Stimulated activated CD4-positive, alpha-beta T cell treated with anti-CD3 and anti-CD28 coated beads, Interleukin-12 subunit alpha, Interleukin-12 subunit beta, amount 100 ng/mL, for 48 hours (primary cell): ENCODE measurements at places on chromosomes 7 and 10.

GRCh38 chr7:94509264-94509886 is at the start of gene CASD1:
Gene CASD1 (plus strand): TSS chr7:94509809. CDS start chr7:94510085, 276 bp downstream.
- DNase-seq, result peak; percentile 18

GRCh38 chr7:23545493-23545892 is 13.7 kb upstream of the TRA2A start:
- no peak for DNase-seq

DNA sequence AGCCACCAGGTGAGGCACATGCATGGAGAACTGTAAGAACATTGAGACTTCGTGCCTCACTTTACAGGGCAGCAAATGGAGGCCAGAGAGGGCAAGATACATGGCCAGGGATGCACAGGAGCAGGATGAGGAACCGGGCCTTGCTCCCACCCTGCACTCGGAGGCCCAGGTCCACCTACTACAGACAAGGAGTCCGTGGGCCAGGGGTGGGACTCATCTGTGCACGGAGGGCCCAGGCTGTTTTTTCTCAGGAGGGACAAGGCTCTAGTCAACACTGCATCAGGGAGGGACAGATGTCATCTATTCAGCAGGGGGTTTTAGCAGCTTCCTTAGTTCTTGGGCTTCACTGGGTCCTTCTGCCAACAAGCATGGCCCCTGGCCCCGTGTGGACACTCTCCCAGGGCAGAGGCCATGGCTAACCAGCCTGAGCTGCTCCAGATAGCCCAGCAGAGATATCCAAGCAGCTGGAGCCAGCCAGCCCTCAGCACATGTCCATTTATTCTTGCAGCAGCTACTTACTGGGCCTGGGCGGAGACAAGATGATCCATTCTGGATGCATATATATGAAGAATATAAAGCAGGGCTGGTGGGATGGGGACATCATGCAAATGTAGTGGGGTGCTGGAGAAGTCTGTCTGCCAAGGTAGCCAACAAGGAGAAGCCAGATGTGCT is 134.5 kb upstream of the RET start:
- no peak for DNase-seq

DNA sequence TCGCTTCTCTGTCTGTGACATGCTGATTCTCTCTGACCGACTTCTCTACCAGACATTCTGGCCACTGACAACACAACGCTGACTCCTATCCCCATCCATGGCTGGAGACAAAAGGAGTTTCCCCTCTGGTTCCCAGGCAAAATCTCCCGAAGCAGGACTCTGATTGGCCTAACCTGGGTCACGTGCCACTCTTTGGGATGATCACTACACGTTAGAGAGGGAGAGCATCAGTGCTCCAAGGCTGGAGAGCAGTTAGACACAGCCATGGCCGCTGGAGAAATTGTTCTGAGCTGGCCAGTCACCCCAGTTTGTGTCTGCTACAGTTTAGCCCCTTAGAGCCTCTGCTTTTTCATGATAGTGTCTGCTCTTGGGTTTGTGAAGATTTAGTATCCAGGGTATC is 38.9 kb downstream of the ADAMTS14 start:
- no peak for DNase-seq

GRCh38 chr7:36381056-36381455 is 8.6 kb upstream of the ANLN start:
- no peak for DNase-seq

DNA sequence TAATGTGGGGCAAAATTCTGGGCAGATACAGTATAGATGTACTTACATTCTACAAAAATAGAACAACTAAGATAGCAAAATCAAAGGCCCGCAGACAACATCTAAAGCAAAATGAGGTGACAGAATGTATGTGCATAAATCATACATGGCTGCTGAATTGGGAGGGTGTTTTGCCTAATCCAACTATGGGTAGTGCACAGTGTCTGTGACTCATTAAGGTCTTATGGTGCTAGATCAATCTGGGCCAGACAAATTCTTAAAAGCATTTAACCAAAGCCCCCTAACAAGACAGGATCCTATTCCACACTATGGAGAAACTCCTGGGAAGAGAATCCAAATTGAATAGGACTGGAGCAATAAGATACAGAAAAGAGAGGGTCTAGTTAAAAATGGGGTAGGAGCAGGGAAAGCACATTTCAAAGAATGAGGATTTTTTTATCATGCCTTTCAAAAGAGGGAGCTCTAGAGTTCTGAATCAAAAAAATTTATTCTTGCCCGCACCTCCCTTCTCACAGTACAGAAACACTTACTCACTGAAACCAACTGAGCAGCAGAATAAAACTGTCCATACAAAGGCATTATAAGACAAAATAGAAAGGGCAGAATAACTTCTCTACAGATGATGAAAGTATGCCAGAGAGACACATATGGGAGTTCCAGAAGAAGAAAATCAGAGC is 181.3 kb downstream of the RNLS start:
- no peak for DNase-seq

GRCh38 chr10:112296908-112297331 is 13.7 kb downstream of the TECTB start:
- no peak for DNase-seq

GRCh38 chr7:143012001-143012400 is 14.9 kb downstream of the OR9A2 start:
- DNase-seq, result no peak

GRCh38 chr10:76336213-76336963 is 905.0 kb downstream of the LRMDA start:
- no peak for DNase-seq

DNA sequence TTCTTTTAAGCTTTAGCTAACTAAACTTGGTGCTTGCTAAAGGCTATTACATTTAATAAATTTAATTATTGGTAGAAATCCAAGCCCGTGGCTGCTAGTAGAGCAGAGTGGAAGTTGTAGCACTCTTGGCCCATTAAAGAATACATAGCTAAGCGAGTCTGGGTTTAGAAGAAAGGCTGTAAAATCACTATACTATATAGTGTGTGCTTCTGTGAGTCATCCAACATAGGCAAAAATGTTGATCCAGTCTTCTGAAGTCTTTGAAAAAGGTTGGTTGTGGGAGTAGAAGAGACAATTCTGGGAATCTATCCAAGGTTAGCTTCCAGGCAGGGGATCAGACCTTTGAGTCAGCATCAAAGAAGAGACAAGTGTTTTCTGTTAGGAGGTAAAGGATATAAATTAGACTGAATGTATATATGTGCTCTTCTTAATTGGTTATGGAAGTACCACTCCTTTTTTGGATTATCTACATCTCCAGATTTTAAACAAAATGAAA is 664.2 kb downstream of the NXPH1 start:
- no peak for DNase-seq

GRCh38 chr7:25424113-25424512 is 195.8 kb upstream of the NPVF start:
- no peak for DNase-seq

DNA sequence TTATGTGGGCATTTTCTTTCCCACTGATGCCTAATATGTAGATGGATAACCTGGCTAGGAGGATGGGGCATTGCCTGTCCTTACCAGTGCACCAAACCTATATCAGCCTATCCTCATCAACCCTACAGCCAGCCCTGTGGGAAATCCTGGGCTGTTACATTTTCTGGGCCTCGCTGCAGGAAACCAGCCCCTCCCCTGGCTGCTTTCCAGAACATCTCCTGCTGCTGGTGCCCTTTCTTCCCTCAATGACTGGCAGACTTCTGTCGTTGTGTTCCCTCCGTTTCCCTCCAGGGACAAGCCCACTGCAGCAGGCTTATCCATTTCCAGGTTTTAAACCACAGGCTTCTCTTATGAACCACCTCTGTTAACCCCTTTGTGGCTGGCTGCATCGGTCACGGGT is 486.1 kb upstream of the COBL start:
- no peak for DNase-seq
